ENCODE measurements at places on chromosomes 3 and 15.

- DNase-seq, result no peak
These were observed 6.1 kb downstream of the GLYCTK start for GRCh38 chr3:52293491-52294319.

GRCh38 chr3:130950124-130950523 lies 56.2 kb downstream of the ATP2C1 start:
- DNase-seq, result no peak

DNA sequence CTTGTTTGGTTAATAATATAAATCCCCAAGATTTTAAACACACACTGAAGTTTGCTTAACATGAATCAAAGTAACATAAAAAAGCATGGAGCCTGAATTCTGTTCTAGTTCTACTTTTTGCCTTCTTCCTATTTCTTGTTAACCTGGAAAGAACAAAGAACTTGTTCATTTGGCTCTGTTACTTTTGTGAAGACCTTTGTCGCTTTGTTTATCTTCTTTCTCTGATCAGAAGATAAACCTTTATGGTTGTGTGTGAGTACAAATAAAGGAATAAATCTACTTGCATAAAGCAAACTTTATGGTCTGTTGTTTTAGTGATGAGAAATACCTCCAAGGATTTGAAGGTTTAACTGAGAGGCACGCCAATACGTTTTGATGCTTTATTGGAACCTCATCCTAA lies 210.1 kb upstream of the SATB1 start:
- no peak for DNase-seq

DNA sequence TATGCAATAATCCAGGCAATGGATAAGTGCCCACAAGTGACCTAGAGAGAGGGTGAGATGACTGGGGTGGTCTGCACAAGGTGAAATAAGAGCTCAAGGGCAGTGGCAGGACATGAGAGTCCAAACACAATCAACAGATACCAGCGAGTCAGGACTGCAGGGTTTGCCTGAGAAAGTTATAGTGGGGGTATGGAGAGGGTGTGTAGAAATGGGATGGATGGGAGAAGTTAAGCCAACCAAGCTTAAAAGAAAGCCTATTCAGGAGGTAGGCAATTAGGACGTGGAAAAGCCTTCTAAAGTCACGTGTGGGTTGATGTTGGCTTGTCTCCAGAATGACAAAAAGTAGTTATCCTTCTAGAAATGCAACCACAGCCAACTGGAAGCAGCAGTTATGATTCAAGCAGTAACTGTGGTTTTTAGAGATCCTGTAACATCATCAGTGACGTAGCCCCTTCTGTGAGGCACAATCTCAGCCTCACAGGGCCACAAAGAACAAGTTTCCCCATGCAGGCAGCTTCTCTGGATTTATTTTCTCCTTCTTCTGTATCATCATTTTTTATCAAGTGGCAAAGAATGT lies 56.1 kb downstream of the FAM174B start:
- DNase-seq, result no peak

- DNase-seq, result no peak
These were observed 8.5 kb upstream of the FANCD2 start for GRCh38 chr3:10017636-10018292.

GRCh38 chr3:188126276-188126675 lies 27.7 kb upstream of the LPP start:
- DNase-seq, result no peak

GRCh38 chr3:178127221-178127620 lies 409.0 kb upstream of the KCNMB2 start:
- DNase-seq, result no peak

- no peak for DNase-seq
These were observed 60.0 kb downstream of the APBA2 start for GRCh38 chr15:28945626-28946230.

- no peak for DNase-seq
These were observed 152.9 kb upstream of the CTDSPL start for GRCh38 chr3:37708789-37709188.

- DNase-seq, result no peak
These were observed 303.8 kb downstream of the TLE3 start for GRCh38 chr15:69793781-69794451.

DNA sequence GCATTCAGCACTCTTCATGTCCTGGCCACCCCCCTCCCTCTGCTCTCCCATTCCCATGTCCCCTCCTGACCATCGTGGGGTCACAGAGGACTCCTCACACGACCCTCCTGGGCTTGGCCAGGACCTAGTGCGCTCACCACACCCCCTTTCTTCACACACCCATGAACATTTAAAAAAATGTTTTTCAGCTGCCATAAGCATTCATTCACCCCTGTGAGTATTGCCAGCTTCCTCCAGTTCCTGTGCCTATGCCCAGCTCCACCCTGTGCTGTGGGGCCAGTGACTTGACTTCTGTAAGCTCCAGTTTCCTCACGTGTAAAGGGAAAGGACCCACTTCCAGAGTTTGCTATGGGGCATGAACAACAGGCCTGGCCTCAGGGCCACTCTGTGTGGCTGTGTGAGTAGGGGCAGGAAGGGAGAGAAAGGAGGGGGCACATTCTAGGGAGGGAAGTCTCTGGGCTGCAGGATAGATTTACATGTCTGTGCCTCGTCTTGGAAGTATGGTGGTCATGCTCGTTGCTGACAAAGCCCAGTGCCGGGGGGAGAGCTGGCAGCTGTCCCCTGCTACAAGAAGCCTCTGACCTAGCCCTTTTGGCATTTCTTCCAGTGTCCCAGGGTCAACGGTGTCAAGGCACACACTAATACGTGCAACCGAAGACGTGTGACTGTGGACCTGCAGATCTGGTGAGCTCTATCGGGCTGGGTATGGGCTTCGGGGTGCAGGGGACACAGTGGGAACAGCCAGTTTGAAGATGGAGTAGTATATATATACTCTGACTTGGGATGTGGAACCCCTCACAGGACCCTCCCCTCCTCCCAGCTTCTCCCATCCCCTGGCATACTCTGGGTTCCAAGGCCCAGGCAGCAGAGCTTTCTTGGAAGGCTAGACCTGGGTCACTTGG lies 22.8 kb downstream of the ESYT3 start:
- DNase-seq, result no peak

DNA sequence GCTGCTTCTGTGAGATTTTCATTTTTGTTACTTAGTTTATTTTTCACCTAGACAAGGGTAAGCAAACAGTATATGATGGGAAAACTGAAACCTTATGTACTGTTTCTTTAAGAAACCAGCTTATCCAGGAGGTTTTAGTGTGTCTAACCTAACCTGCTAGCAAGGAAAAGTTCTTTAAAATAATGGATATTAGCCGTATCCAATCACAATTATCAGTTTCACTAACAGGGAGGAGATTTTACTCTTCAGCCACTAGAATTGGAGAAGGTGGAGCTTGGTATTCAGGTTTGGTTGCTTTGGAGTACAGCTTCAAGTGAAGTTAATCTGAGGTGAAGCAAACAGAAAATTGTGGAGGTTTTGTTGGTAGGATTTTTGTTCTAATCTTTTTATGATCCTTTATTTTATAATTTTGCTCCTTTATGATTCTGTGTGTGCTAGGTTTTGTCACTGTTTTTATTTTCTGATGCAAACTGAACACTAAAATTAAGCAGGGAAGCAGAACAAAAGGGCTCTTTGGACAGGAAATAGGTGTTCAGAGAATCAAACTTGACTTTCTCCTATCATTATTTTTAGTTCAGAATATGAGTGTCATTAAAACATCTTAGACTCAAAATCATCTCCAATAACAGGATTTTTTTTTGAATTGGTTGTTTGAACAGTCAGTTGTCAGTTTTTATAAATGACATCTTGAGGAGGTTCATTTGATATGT lies 13.0 kb downstream of the ZFAND6 start:
- no peak for DNase-seq

- DNase-seq, result no peak
These were observed 86.0 kb downstream of the ECT2 start for GRCh38 chr3:172836390-172836997.

- DNase-seq, result no peak
These were observed 730.2 kb downstream of the TUSC7 start for GRCh38 chr3:117439812-117440211.

GRCh38 chr3:172140499-172141391 lies 101.4 kb downstream of the FNDC3B start:
- no peak for DNase-seq

DNA sequence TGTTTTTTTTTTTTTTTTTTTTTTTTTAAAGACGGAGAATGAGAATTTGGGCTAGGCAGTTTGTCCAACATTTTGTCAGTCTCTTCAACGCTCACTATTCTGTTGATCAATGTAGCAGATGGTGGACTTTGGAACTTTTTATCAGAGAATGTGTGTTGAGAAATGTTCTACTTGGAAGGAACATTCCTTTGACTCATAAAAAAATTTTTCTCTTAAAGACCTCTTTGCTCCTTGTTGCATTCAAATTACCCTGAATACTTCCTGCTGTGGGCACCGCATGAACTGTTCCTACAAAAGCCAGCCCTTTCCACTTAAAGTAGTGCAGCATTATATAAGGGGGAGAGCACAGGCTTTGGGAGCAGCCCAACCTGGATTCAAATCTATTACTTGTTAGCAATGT lies 182.9 kb downstream of the AKAP13 start:
- DNase-seq, result no peak

DNA sequence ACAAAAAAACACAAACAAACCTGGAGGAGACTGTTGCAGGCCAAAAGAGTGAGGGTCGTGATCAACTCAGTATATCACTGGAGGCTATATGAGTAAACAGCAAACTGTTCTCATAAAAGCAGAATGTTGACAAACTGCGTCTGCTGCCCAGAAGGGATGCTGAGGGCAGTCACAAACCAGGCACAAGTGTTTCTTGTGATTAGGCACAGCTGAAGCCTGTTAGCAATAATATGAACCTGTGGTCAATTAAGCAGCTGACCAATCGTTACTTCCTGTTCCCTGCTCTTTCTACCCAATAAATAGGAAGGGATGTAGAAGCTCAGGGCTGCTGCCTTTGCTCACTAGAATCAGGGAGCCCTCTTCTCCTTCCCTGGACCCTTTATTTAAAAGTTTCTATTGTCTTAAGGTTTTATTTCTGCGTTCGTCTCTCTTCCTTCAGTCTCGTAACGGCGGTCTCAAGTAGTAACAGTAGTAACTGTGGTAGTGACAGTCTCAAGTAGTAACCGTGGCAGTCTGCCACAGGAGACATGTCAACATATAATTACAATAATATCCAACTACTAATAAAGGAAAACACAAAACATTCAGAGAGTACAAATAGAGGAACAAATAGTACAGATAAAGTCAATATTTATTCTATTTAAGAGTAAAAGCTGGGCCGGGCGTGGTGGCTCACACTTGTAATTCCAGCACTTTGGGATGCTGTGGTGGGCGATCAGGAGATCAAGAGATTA lies 698.4 kb upstream of the CCDC54 start:
- DNase-seq, result no peak

DNA sequence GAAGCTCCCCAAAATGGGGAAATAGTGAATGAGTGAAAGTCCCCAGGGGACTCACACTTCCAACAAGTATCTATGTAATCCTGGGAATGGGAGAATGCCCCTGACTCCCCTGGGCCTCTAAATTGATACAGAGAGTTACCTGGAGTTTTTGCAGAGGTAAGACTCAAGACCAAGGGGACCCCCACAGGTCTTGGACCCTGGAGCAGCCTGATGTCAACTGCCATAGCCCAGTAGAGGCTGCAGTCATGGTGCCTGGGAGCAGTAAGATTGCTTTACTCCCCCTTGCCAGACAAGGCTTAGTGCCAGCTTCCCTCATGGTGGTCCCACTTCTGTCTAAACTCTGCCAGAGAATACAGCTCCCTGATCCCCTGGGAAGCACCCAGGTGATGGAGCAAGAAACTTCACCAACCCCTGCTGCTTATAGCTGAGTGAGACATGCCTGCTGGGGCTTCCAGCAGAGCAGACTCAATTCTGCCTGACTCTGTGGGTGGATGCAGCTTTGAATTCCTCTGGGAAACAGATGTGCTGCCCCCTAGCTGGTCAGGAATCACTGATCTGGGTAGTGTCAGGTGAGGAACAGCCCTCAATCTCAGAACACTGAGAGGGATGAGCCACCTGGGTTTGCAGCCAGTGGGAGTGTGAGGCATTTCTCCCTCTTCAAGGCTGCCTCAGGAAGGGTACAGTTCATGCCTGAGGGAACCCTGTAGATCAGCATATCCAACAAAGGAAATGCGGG lies 485.9 kb downstream of the NSUN3 start:
- DNase-seq, result no peak

GRCh38 chr15:43931119-43931518 lies 104.3 kb downstream of the WDR76 start:
- DNase-seq, result no peak

- no peak for DNase-seq
These were observed 97.2 kb upstream of the MB21D2 start for GRCh38 chr3:193014902-193015301.

- DNase-seq, result no peak
These were observed 147.5 kb downstream of the FILIP1L start for GRCh38 chr3:99966662-99967416.

DNA sequence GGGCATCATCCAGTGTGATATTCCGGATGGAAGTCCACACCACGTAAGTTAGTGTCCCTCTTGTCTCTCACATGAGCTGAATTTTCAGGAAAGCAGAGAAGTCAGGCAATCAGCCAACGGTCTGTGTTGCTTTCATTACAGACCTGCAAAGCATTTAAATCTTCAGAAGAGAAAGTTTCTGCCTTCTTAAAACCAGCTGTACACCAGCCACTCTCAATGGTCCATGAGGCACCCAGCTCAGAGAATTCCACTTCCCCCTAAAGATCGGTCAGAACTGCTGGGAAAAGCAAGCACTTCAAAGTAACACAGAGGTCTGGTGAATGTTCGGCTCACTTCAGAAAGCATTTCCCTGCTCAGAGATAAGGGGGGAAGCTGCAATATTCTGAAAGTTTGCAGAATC lies 903.7 kb downstream of the EPHA3 start:
- DNase-seq, result no peak

GRCh38 chr15:51844747-51845426 lies 15.4 kb downstream of the TMOD3 start:
- no peak for DNase-seq

- no peak for DNase-seq
These were observed 10.5 kb downstream of the IL17RD start for GRCh38 chr3:57154470-57155309.

DNA sequence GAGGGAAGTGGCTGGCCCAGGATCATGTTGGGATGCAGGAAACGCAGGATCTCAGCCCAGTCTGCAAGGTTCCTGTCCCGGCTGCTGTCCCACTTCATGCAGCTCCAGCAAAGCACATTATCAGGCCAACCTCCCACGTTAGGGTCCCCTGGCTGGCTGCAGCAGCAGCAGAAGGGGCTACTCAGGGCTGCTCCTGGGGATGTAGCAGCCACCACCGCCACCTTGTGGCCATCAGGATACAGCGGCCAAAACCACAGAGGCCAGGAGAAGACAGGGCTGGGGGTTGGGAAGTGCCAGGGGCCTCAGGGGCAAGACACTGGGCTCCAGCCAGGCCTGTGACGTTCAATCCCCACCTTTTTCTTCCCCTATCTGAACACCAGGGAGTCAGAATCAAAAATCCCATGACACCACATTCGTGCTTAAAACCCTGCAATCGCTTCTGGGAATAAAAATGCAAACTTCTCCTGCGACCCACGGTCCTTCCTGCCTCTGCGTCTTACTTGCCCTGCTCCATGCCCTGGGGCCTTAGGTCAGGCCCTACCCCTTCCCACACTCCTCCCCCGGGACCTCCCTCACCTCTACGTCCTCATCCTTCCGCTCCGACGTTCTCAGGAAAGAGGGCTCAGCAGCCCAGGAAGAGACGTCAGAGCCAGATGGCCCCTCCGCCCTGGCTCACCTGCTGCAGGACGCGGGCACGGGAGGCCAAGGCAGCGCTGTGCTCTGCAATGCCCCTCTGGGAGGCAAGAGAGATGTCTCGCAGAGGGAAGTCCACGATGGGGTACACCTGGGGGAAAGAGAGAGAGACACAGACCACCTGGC lies 21.5 kb downstream of the SSUH2 start:
- peak; percentile 53 for DNase-seq

All from omental fat pad (tissue), 4 donors.